Suppressor macrophage treated with lipopolysaccharide for 4 hours (primary cell): ENCODE measurements at places on chromosomes 5 and 9.

GRCh38 chr5:139178935-139179334, 19.2 kb downstream of the SIL1 start:
- DNase-seq = no peak

- peak; percentile 13 for DNase-seq
Measured at GRCh38 chr9:123027517-123027916, 6.0 kb upstream of the GPR21 start.

GRCh38 chr5:125409234-125409860, 662.9 kb upstream of the ZNF608 start:
- DNase-seq = no peak

DNA sequence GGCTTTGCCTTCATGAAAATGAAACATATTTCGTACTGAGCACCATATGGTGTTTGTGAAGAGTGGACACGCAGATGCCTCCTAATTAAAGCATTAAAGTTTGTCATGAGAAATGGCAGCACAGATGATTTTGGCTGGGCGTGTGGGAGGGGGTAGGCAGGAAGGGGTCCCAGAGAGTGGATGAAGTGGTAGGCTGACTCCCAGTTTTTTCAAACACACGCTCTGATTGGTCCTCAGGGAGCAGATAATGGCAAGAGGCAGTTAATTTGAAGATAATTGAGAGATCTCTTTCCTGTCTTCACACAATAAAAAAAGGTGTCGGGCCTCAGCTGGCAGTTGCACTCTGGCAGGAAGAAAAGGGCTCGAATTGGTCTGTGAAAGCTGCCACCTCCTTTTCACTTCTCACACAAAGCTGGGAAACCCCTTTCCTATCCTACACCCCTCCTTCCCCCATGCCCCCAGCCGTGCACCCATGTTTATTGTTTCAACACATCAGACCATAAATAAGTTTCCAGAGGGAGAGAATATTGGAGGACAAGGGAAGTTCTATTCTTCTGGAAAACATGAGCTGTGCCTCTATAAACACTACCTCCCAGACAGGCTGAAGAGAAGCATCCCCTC, 429.6 kb downstream of the ARHGEF28 start:
- no peak for DNase-seq

DNA sequence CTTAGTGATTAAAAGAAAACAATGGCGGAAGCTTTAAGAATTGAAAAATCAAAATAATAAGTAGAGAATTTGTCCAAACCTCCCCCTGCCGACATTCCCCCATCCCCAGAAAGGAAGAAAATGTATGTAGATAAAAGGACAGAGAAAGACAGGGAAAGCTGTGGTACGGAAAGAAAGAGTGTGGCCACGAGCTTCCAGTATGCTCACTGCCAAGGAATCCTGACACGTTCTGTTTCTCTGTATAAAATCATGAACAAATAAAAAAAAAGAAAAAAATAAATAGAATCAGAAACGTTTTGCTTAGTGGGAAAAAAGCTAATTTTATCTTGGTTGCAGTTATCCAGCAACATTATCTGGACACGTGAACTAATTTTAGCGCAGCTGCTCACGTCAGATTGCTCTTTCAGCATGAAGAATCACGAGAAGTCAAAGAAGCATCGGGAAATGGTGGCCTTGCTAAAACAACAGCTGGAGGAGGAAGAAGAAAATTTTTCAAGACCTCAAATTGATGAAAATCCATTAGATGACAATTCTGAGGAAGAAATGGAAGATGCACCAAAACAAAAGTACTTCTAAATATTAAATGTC, 15.2 kb downstream of the DNAJC21 start:
- DNase-seq = no peak

DNA sequence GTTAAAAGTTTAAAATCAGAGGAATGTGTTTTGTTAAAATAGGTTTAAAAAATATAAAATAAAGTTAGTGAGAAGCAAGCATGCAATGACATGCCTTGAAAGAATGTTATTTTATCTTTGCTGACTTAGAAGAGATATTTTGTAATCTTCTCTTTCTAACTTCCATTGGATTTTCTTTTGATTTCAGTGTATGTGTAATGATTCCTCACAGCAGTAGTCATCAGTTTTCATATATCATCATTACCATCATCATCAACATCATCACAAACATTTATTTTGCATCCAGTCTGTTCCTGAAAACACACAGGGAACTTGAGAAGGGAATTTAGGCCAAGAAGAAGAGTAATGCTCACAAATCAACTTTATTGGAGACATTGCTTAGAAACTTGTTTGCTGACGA, 699.6 kb downstream of the TAF11L14 start:
- DNase-seq = no peak

DNA sequence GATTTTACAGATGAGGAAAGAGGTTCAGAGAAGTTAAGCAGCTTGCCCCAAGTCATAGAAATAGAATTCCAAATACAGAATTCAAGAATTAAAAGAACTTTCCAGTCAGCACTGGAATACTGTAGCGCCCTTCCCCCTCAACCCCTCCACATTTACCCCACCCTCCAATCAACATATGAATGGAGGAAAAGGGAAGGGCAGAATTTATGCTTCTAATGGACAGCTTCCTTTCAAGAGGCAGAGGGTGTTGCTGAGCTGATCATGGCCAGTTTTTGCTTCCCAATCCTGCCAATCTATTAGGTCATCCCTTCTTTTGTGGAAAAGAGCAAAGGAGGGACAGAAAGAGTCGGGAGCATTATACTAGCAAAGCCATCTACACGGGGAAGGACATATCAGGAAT, 39.1 kb upstream of the ANKRD31 start:
- no peak for DNase-seq

GRCh38 chr9:135332979-135333748, 146.4 kb upstream of the PPP1R26 start:
- DNase-seq = no peak
